Fibroblast of skin of right biceps (primary cell): ENCODE measurements at places on chromosomes 6 and 20.
A peak's percentile ranks its signal among the peaks of the same experiment; 100 is the strongest.

DNA sequence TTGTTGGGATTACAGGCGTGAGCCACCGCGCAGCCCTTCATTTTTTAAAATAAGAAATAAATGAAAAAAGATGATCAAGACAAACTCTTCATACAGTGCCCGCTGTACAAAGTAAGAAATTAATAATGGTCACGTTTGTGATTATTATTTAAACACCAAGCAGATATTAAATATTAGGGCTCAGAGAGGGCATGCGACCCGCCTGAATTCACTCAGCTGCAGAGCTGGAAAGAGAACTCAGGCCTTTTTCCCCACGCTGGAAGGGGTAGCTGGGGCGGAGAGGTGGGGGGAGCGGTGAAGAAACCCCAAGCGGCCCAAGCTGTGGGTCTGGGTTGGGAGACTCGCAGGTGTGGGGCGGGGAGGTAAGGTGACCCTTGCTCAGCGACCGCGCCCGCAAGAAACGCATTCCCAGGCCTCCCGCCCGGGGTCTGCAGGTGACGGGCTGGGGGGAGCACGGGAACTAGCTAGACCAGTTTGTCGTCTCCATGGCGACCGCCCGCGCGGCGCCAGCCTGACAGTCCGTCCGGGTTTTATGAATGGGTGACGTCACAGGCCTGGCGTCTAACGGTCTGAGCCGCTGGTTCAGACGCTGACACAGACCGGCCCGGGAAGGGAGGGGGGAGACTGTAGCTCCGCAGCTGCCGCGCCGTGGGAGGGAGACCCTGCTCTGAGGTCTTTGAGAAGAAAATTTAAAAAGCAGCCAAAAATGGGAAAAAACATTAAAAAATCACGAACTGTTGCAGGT is 1.1 kb upstream of the ID1 start:
- peak; percentile 98 for DNase-seq

DNA sequence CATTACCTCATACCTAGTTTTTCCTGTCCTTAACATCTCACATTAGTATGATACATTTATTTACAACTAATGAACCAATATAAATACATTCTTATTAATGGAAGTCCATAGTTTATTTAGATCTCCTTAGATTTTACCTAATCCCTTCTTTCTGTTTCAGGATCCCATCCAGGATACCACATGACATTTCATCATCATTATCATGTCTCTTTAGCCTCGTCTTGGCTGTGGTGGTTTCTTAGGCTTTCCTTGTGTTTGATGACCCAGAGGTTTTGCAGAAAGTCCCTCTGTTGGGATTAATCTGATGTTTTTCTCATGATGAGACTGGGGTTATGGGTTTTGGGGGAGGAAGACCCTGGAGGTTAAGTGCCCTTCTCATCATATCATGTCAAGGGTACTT is 89.3 kb upstream of the IYD start:
- DNase-seq = no peak

DNA sequence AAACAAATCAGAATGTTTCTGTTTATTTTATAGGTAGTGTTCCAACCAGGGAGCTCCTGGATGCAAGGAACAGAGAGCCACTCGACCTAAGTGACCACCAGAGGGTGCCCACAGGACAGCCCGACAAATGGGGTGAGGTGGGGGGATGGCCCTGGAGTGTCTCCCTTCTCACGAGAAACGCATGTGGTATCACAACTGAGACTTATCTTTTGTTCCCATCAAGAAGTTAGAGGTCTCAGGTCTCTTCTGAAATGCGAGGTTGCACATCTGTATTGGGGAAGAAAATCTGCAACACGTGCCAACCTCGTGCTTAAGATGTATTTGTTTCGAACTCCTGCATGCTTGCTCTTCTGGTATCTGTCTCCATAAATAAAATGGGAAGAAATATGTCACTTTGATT is 104.0 kb downstream of the ISM1 start:
- DNase-seq = peak; percentile 28

GRCh38 chr20:25859649-25860530 is 163.2 kb upstream of the ZNF337 start:
- peak; percentile 69 for DNase-seq

GRCh38 chr20:13297147-13297899 is 76.2 kb downstream of the ISM1 start:
- DNase-seq = no peak

DNA sequence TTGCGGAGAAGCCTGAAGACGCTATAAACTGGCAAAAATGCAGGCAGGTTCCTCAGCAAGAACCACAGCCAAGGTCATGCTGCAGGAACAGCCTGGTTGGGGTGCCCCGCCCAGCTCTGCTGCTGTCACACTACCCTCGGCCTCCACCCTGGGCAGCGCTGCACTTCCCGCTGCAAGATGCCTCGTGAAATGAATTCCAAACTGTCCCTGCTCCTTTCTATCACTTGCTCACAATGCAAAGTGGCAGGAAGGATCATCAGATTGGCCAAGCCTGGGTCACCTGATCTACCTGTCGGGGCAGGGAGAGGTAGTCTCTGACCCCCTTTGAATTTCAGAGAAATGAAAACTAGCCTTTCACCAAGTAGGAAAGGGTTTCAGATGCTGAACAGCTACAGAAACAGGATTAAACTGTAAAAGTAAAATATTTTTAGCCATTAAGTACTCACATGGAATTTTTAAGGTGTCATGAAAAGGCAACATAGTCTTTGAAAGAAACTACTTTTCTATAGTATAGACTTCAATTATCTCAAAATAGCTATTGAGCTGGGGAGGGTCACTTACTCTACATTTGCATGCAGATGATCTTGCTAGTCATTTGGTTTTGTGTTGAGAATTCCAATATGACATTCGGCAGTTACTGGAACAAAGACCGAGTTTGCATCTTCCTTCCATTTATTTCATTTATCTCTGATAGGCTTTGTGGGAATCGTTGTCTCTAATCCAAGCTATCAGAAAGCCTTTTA is 236.4 kb upstream of the ASCC3 start:
- DNase-seq = no peak

- peak; percentile 38 for DNase-seq
These were observed 1.7 kb downstream of the PRPH2 start for GRCh38 chr6:42720739-42721138.

- peak; percentile 75 for DNase-seq
These were observed 537 bp downstream of the PPIL4 start for GRCh38 chr6:149545258-149545753.

- DNase-seq = no peak
These were observed 1.2 kb downstream of the DUSP22 start for GRCh38 chr6:293193-294174.

DNA sequence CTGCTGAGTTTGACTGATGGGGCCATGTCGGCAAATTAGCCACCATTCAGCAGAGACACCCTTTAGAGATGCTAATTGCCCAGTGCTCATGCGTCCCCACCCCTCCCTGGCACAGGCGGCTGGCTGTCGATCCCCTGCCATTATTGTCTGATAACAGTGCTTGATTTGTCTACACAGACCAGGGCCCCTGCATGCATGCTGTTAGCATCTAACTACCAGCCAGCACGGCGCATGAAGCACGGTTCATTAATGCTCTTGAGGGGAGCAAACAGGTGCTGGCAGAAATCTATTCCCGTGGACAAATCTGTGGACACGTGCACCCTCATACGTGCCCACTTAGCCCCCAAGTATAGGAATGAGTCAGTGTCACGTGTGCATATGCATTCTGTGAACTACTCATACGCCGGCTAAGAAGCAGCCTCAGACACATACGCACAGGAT is 32.2 kb downstream of the KCNB1 start:
- no peak for DNase-seq

GRCh38 chr20:55935448-55936208 is 69.7 kb downstream of the CBLN4 start:
- DNase-seq = no peak

DNA sequence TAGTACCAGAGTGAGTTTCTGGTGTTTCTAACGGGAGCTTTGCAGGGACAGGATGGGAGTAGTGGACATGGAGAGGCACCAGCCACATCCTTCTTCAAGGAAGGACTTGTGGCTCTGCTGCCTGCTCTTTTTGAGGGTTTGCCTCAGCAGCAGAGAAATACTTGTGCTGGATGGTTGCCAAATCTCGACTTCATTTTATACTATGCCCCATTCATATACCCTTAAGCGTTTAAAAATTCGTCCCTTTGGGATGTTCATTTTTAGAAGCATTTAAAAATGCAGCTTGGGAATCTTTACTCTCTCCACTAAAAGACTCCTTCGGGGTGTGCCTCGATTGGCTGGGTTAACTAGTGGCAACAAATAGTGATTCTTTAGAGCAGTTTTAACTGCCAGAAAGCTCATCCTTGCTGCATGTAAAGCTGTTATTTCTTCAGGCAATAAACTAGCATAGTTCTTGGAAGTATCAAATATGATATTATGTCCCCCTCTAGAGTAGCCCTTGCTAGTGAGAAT is 126.5 kb upstream of the B3GAT2 start:
- DNase-seq = no peak

DNA sequence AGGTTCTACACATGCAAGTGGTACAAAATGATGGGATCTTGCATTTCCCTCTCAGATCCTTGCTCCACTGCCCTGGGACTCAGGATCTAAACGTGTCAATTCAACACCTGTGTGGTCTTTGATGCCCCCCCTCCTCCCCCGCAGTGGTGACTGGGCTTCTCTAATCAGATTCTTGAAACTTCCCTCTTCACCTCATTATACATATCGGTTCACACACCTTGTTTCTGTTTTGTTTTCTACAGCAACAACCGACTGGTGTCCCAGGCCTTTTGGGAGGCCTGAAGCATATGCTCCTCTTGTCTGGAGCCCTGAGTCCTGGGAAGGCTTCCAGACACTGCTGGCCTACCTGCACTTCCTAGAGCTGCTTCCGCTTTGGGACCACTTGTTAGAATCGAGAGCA is 20.0 kb downstream of the SAMD3 start:
- DNase-seq = no peak

- no peak for DNase-seq
These were observed 327.0 kb downstream of the C6orf118 start for GRCh38 chr6:164982389-164982788.

GRCh38 chr6:100382767-100383195 is 81.9 kb downstream of the SIM1 start:
- peak; percentile 15 for DNase-seq

DNA sequence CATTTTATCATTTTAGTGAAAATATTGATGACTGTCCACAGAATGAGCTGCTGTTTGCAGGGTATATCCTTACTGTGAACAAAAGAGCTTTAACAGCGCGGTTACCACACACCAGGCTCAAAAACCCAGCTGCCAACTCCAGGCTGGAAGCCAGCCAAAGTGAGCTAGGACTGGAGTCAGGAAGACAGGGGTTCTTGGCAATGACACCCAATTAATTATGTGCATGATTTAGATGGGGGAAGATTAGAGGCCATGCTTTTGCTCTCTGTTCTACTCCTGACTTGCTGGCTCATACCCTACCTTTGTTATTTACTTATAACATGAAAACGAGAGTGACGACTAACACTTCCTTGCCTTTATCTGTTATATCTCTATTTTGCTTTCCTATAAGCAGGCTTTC is 128.9 kb upstream of the SHLD1 start:
- peak; percentile 22 for DNase-seq

- no peak for DNase-seq
These were observed 66.5 kb upstream of the PIM1 start for GRCh38 chr6:37103169-37104039.

- no peak for DNase-seq
These were observed 4.4 kb downstream of the TUBB1 start for GRCh38 chr20:59023616-59024015.

DNA sequence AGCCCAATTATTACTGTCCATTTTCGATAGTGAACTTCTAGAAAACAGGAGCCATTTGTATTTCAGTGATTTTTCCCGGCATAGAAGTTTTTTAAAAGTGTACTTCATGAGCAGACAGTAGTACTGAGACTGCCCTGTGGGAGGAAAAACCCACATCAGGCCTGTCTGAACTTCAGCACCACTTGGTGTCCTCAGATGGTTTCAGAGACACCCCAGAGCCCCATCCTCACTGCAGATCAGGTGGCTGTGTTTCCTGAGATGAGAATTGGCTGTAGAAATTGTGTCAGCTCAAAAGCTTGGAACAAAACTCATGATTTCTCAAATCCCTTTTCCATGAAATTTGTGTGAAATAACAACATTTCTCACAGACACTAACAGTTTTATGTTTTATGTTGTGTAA is 110.0 kb upstream of the RIN2 start:
- DNase-seq = no peak

DNA sequence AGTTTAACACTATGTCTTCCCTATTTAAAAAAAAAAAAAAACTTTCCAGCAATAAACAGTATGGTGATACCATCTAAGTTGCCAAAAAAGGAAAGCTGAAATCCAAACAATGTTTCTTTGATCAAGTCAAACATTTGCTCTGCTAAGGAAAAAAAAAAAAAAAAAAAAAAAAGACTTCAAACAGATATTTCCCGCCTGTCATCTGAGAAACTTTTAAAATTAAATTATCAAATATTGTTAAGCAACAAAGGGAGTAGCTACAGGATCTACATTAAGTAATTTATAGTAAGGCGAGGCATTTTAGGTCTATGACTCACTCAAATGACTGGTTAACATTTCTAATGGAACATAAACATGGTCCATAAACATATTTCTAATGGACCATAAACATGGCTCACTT is 121.2 kb downstream of the DST start:
- no peak for DNase-seq

- no peak for DNase-seq
These were observed 5.9 kb downstream of the HLA-A start for GRCh38 chr6:29948277-29948676.

- peak; percentile 92 for DNase-seq
These were observed at the start of gene FRS3 for GRCh38 chr6:41779788-41780550. TSS of gene FRS3 (minus strand) at chr6:41779900. CDS start at chr6:41776987, 2,913 bp downstream.

DNA sequence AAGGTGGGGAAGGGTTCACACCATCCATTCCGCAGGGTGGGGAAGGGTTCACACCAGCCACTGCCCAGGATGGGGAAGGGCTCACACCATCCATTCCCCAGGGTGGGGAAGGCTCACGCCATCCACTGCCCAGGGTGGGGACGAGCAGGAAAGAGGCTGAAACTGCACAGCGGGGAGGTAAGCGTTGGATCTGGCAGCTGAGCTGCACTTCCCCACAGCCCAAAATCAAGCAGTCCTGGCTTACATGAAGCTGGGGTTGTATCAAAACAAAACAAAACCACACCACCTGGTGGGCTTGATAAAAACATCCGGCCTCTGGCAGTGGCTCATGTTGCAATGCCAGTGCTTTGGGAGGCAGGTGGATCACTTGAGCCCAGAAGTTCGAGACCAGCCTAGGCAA is 268.5 kb downstream of the TAF4 start:
- DNase-seq = peak; percentile 2

DNA sequence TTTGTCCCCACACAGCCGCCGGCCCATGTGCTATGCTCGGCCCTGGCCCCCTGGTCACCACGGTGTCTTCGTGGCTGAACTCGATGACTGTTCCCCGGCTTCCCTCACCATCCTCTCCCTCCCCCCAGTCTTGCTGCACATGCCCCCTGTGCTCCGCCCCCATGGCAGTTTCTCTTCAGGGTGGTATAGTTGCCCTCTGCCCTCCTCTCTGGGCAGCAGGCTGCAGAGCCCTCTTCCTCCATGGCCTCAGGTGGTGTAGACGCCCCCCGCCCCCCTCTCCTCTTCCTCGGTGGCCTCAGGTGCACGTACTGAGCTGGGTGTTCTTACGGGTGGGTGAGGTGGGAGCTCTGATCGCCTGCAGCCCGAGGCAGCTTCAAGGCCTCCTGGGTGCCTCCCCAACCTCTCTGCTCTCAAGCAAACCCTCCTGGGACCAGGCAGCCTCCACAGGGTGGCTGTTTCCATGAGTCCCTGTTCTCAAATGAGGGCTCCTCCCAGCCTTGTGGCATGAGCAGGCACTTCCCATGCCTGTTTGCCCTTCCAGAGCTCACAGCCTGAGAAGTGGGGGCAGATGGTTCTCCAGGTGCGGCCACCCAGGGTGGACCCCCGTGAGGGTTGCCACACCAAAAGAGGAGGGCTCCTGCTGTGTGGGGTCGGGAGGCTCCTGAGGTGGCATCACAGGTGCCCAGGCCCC is 24.8 kb downstream of the COL20A1 start:
- no peak for DNase-seq

GRCh38 chr6:31814677-31815024 is 432 bp downstream of the HSPA1L start:
- peak; percentile 99 for DNase-seq
